Suppressor macrophage treated with lipopolysaccharide for 1 hour (primary cell): ENCODE measurements at places on chromosomes 5 and 9.
A peak's percentile ranks its signal among the peaks of the same experiment; 100 is the strongest.

- no peak for DNase-seq
Measured at GRCh38 chr5:123482258-123482657, 29.7 kb upstream of the CSNK1G3 start.

DNA sequence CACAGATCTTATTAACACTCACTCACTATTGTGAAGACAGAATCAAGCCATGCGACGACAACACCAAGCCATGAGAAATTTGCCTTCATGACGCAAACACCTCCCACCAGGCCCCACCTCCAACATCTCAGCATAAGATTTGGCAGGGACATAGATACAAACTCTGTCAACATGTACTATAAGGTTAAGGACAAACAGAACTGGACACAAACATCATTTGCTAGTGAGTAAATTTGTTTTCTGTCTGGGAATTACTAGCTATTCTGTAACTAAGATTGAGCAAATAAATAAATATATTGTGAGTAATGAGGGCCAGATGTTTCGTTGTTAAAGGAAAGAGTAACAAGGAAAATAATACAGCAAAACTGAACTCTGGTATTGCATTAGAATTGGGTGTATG is 15.7 kb upstream of the KCNN2 start:
- DNase-seq: no peak

- peak; percentile 9 for DNase-seq
Measured at GRCh38 chr9:77592476-77592875, 55.6 kb downstream of the GNA14 start.

GRCh38 chr9:109974143-109974917 is 194.3 kb downstream of the PALM2AKAP2 start:
- DNase-seq: peak; percentile 98

DNA sequence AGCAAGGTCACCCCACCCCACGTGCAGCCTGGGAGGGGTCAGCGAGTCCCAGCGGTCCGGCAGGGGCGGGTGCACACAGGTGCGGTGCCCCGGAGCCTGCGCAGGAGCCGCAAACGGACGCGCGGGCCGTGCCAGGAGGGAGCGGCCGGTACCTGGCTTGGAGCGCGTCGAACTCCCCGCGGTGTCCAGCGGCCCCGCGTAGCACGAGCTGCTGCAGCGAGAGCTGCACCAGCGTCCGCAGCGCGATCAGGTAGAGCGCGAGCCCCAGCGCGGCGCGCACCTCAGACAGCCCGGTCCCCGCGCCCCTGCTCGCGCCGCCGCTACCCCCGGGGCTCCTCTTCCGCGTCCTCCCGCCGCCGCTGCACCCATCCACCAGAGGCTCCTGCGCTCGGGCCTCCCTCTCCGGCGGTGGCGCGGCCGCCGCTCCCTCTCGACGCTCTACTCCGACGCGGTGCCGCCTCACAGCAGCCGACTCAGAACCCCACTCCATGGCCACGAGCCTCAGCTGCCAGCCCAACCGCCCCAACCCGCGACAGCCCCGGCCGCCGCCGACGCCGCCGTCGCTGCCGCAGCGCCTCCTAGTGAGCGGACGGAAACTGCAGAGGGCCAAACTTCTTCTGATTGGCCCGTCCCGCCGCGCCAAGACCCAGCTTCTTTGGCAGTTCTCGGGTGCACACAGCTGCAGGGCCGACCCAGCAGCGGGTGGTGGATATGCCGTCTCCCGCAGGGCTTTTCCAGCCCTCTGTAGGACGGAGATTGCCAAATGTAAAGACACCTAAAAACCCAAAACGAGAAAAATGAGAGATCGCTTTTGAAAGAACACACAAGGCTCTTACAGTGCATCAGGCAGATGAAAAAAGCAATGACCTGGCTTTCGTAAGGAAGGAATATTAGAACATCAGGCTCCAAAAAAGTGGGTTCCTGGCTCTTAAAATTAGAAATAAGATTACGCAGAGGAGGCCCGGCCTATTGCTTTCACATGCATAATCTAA is at the start of gene ERMP1:
TSS of gene ERMP1 (minus strand) at position 580 of the 992 bp plus-strand sequence. CDS start at position 490, 90 bp downstream.
- peak; percentile 91 for DNase-seq

GRCh38 chr5:136330353-136331038 is 34.8 kb downstream of the TRPC7 start:
- no peak for DNase-seq

GRCh38 chr9:90032296-90033027 is 427.6 kb downstream of the GADD45G start:
- peak; percentile 57 for DNase-seq

DNA sequence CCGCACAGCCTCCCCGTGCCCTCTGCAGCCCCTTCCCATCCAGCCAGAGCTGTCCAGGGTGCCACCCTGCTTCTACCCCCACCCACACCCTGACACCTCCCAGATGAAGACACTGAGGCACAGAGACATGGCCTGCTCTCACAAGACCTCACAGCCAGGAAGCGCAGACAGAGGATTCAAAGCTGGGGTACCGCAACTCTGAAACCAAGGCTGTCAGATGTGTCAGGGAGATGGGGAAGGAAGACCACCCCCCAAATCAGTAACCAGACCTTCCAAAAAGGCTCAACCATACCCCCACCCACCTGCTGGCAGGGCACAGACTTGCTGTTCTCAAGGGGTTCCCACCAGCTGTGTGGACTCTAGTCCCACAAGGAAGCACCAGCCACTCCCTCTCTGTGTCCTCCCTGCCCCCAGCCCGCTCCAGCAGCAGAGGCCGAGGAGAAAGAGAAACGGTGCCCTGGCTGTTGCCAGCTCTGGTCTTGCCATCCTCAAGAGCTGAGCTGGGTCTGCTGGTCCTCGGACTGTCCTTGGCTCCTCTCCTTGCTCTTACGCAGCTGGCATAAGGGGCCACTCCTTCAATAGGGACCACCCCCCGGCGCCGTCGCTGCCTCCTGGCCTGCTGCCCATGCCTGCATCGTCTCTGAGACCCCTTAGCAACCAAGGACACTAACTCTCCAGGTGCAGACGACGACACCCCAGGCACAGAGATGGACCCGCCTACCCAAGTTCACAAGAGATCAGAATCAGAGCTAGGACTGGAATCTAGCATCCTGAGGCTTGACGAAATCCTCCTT is 699 bp downstream of the AKNA start:
- peak; percentile 56 for DNase-seq

GRCh38 chr9:131593936-131594665 is 48.8 kb downstream of the PRRT1B start:
- no peak for DNase-seq

GRCh38 chr9:19233344-19233743 is 2.9 kb downstream of the DENND4C start:
- no peak for DNase-seq

DNA sequence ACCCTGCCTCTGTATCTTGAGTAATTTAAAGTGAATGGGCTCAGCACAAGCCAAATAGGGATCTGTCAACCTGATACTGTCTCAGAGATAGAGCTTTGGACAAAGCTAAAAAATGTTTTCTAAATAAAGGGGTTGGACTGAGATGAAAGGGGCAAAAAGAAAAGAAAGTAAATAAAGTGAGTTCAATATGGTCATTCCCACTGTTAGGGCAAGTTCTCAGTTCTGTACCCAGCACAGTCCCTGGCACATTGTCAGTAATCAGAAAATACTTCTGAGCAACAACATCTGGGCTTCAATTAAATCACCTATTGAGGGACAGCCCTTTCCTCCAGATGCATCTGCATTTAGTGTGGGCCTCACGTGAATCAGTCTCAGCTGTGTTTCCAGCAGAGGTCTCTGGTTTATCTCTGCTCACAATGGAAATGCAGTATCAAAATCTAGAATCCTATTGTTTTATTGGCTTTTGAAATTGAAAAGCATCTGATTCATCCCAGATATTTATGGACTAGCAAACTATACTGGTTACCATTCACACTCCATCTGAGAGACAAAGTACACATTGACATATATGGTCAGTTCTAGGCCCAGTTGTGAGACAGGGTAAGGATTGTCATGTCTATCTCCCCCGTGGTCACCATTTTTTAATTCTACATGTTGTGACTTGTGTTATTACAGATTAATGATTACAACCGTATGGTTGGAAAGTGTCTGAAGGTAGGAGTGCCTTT is 35.6 kb downstream of the ZNF474 start:
- no peak for DNase-seq

DNA sequence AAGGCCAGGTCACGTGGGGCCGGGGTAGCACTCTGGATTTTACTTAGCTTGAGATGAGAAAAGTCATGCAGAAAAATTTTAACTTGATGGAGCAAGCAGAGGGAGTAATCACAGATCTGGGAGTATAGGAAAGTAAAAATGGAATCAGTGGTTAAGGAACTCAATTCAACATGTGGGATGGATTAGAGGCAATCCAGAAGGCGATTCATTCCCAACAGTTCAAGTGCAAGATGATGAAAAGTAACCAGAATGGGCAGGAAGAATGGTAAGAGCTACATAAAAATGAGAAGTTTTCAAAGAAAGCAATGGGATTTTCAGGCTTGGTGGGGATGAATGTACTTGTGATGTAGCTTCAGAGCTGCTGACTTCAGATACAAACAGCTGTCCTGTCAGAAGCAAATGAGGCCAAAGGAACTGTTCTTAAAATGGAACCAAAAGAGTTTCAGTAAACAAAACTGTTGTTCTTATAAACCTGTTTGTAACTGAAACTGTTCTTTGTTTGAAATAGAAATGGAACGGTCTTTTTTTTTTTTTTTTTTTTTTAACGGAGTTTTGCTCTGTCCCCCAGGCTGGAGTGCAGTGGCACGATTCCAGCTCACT is 5.6 kb upstream of the SEC24A start:
- DNase-seq: no peak

GRCh38 chr5:154575546-154576428 is 97.8 kb upstream of the HAND1 start:
- peak; percentile 47 for DNase-seq

DNA sequence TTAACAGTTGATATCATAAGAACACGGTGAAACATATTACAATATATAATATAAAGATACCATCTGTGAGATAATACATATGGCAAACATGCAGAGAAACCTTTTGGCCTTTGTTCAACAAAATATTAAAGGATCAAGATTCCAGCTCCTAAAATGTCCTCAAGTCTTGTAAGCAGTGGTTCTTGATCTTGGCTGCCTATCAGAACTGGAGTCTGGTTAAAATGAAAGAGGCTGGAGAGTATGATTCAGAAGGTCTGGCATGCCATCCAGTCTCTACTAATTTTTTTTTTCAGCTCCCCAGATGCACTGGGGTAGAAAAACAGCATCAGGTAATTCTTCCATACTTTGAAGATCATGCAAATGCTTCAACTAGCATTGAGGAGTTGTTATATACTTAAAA is 83.2 kb downstream of the TNC start:
- DNase-seq: no peak

DNA sequence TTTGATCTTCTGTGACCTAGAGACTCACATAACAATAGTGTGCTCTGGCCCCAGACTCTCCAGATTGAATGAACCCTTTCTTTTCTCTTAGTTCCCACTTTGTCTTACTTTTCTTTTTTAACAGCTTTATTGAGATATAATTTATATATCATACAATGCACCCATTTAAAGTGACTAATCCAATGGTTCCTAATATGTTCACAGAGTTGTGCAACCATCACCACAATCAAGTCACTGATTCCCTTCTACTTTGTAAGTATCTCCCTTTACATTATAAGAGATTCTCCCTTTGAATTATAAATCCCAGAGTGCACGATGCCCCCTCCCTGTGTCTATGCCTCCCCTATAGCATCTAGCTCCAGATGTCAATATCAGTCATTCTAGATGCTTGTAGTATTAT is 172.4 kb downstream of the HINT1 start:
- no peak for DNase-seq

DNA sequence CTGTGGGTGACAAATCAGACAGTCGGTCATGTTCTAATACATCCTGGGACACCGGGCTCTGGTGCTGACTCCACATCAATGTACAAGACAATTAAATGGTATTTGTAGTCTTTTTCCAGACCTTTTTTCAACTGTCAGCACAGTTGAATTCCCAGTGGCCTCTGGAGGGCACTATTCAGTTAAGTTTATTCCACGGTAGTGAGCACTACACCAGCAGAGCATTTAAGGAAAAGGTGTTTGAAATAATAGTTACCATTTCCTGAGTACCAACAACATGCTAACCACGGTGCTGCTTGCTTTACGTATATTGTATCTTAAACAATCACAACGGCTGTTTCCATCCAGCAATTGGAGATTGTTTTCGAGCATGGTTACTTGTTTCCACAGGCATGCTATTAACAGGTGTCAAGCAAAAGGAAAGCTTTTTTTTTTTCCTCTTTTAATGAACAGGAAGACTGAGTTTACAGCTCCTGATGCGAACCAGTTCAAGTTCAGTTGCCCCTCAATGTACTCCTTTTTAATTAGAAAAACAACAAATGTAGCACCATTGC is 186.7 kb downstream of the PDZD2 start:
- peak; percentile 66 for DNase-seq

DNA sequence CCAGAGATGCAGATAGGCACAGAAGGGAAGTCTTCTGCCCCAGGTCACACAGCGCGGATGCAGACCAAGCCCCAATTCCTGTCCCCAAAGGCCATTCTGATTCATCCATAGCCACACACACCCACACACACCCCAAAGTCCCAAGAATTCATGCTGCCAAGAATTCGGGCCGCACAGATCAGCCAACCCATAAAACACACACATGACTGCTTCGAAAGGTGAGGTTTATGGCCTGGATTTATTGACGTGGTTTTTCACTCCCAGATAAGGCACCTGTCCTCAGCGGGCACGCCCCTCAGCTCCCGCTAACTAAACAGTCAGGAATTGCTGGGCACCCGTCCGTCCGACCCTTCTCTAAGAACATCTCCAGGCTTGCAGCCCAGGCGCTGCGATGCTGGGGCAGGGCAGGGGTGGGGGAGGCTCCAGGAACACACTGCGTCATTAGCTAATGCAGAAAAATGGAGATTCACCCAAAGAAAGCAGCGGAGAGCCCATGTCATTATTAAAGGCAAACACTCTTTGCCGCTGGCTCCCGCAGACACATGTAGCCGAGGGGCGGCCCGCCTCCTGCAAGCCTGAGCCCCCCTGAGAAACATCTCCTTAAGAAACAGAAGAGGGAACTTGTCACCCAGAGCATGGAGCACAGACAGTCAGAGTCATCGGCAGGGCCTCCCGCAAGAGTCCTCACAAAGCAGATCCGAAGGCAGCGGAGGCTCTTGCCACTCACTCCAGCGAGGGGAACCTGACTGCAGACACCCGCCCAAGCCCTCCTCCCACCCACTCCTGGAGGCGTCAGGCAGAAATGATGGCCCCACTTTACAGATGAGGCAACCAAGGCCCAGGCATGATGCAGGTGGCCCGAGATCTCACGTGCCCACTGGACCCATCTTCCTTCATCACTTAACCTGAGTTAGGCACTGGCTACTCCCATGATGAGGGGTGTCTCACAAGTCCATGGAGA is 19.9 kb downstream of the VAV2 start:
- no peak for DNase-seq

- no peak for DNase-seq
Measured at GRCh38 chr5:93603793-93604643, 21.0 kb downstream of the NR2F1 start.

DNA sequence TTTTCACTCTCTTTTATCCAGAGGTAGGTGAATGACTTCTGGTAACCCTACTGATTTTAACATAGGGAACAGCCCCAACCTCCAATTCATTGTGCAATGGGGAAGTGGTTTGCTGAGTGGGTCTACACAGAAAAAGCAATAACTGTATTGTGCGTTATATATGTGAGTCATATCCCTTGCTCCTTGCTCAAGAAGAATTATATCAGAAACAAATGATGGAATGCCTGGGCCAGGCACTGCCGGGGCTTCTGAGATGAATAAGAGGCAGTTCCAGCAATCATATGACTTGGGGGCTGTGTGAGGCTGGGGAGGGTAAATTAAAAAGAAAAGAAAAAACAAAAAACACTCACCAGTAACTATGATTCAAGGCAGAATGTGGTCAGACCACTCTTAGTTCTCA is 79.2 kb upstream of the ABCA1 start:
- peak; percentile 98 for DNase-seq

GRCh38 chr5:57437976-57438805 is 44.4 kb downstream of the ACTBL2 start:
- no peak for DNase-seq

GRCh38 chr9:135847833-135848232 is 59.5 kb downstream of the CAMSAP1 start:
- DNase-seq: no peak
